ENCODE measurements at places on chromosomes 2 and 18.
A peak's percentile ranks its signal among the peaks of the same experiment; 100 is the strongest.

DNA sequence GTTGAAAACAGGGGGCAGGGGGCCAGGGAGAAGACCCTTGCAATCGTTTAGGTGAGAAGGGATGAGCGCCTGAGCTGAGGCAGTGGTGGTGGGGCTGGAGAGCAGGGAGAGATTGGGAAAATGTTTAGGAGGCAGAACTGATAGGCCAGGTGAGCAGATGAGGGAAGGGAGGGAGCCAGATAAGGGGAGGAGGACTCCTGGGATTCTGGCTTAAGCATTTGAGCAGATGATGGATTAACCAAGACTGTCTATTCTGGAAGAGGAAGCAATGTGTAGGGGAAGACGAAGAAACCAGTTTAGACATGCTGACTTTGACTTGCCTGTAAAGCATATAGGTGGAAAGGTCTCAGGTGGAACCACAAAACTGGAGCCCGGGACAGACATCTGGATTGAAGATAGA is 49.9 kb upstream of the ASPRV1 start:
- DNase-seq, result no peak

DNA sequence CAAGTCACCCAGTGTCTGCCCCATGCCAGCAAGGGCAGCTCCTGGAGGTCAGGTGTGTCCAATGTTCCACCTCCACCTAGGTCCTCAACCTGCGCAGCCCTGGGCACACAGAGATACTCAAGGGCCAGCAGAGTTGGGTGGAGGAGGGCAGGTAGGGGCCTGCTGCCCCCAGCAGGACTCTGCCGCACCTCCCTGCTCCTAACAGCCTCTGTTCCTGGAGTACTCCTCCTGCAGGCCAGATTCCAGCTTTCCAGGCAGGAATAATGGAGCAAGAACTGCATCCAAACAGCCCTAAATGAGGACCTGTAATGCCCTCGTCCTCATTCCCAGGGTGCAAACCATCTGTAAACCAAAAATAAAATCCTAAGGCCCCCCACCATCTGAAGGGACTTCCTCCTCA is 44.4 kb upstream of the ACAA2 start:
- DNase-seq, result no peak

DNA sequence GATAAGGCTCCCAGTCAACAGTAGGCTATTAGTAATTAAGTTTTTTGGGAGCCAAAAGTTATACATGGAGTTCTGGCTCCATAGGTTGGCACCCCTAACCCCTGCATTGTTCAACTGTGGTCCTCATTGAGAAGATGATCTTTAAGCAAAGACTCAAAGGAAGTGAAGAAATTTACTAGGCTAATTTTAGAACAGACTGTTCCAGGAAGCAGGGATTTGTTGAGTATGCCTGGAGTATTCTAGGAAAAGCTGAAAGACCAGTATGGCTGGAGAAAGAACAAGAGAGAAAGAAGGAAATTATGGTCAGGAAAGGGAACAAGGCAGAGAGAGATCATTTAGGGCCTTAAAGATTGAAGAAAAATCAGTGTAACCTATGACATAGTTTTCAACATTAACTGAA is 125.1 kb downstream of the PMAIP1 start:
- no peak for DNase-seq

DNA sequence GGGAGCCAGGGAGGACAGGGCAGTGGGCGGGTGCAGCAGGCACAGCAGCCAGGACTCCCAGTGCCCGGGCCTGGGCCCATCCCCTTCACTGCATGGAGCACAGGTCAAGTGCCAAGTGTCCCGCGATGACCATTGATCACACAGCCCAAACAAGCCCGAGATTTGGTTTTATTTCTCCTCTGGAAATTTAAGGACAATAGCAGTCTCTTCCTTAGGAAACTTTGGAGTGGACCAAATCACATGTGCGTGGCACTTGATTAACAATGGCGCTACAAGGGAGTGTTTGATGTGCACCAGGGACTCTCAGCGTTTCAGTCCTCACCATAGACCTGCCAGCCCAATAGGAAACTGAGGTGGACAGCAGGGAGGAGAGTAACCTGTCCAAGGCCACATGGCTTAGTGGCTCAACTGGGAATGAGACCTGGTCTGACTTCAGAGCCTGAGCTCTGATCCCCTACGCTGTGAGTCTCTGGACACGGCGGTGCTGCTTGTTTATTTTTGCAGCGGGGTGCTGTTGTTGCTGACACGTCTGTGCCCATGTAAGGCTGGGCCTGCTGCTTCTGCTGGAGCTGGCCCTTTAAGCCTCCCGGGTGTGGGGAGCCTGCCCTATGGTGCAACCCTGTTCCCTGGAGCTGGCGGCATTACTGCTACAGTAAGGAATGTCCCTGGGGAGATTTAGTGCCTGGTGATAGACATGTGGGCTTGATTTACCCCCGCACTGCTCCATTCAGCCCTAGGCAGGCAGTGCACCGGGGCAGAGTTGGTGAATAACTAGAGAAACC is 194.2 kb downstream of the INHBB start:
- no peak for DNase-seq

DNA sequence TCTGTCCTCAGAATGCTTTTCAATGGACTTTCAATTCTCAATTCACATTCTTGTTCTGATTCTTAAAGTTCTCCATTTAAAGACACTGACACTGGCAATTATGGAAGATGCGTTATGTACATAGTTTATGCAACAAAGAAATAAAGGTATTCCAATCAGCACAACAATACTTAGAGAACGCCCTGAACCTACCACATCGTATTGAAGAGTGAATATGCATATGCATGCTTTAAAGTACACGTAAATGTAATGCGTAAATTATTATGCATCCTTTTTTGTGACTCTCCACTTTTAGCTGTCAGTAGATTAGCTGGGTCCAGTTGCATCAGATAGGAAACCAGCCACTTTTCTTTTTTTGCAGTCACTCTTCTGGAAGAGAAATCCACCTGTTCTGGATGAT is 83.5 kb downstream of the RBM43 start:
- no peak for DNase-seq

- DNase-seq, result no peak
These were observed 19.0 kb downstream of the AQP12B start for GRCh38 chr2:240663546-240664190.

DNA sequence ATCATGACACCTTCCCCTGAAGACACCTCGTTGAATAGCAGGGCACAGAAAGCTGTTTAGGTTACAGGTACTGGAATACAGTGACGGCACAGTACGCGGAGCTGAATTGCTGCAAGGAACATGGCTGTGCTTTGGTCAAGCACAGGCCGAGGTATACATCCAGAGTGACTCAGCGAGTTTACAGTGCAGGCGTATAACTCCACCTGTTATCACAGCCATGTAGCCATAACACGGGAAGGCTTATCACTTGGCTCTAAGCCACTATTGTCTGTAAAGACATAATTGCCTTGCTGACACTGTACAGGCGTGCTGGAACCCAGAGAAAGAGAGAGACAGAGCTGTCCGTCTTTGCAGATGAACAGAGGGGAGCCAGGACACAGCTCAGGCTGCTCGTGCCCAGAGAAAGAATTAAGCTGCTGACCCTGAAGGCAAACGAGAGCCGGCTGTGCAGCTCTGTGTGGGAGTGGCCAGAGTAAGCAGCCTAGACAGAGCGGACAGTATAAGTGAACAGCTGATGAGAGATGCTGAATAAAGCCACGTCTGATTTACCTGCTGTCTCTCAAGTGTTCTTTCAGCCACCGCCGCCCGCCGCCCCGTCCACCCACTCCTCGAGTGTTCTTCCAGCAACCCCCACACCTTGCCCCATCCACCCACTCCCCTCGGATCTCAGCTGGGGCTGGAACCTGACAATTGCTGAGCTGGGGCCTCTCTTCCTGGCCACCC is 87.3 kb upstream of the PPP1CB start:
- no peak for DNase-seq

DNA sequence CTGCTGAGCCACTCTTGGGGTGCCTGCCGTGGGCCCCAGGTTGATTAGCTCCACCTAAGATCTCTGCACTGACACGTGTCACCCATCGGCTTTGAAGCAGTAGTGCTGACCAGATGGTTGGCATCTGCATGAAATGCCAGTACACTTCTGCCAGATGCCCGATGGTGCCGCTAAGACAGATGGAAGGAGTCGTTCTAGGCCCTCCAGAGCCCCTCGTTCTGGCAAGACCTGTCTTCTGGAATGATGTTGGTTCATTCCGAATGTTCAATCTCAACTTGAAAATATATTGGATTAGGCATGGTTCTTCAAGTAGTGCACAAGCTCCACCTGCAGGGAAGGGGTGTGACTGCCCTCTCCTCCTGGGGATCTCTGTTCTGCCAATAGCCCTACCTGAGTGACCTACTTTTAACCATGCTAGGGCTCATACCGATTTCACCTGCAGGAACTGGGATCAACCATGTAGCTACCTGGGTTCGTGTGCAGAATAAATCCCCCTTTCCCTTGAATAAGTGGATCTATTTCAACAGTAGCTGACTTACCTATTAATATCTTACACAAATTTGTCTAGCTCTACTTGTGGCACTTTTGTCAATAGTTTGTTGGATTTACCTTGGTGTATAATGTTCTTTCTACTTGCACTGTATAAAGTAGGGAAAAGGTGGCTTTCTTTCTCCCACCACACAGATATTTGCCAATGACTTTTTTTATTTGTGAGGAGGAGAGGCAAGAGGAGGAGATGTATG is 342.6 kb downstream of the CTNNA2 start:
- no peak for DNase-seq

DNA sequence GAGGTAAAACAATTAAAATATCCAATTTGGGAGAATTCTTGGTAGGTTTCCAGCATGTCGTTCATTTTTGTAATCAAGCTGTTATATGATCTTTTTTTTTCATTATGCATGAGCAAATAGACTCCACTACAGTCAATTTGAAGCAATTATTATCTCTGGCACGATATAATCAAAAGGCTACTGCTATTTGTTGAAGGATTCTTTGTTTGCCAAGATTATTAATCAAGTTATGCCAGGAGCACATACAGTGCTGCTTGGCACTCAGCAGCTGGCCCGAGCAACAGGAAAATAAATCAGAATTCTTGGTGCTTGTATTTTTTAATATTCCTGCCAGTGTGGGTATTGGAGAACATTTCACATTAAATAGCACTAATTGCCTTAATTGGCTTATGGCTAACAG is 279.5 kb downstream of the RND3 start:
- no peak for DNase-seq

GRCh38 chr2:191128911-191129304 is 21.9 kb downstream of the STAT4 start:
- DNase-seq, result no peak

GRCh38 chr2:150528861-150529801 is 41.7 kb upstream of the RND3 start:
- DNase-seq, result no peak

GRCh38 chr18:31736630-31737029 is 24.1 kb downstream of the SLC25A52 start:
- DNase-seq, result no peak

DNA sequence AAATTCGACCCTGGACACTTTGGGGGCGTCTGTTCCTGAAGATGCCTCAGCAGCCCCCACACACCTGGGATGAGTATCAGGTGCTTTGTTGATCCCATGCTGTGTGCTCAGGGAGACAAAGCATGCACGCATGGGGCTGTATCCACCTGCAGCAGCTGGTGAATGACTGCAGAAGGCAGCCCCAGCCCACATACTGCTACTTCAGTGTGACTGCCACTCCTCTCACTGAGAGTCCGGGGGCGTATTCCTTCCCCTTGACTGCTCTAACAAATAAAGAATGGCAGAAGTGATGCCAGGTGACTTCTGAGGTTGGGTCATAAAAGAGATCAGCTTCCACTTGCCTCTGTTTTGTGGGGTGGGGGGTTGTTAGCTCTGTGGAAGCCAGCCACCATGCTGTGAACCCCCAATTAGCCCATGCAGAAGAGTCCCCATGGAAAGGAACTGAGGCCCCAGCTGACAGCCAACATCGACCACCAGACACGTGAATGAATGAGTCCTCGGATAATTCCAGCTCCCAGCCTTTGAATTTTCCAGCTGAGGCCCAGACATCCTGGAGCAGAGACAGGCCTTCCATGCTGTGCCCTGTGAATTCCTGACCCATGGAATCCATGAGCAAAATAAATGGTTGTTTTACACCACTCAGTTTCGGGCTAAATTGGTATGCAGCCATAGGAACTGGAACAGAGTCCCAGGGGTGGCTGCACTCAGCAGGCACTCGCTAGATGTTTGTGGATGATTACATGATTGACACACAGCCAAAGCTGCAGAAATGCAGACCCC is 289.3 kb downstream of the CELF4 start:
- DNase-seq, result no peak

- DNase-seq, result no peak
These were observed 25.2 kb downstream of the IFIH1 start for GRCh38 chr2:162293122-162293786.

DNA sequence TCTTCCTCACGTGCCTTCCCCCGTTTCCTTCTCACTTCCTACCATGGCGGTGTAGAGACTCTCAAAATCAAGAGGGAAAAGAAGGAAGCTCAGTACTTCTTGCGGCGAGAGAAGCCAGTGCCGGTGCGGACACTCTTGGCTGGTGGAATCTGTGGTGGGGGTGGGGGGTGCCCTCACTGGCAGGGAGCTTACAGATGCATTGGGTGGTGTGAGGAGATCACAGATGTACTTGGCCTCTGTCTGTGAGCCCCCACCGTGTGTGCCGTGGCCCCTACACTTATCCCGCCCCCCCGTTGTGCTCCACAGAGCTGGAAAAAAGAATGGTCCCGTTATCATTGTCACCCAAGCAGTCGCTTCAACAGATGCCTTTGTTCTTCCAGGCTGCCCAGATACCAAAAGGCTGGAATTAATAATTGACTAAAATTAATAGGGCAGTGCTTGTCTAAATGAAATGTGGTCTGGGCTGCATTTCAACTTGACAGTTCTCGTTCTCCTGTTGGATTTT is 79.8 kb downstream of the VAPA start:
- DNase-seq, result no peak

DNA sequence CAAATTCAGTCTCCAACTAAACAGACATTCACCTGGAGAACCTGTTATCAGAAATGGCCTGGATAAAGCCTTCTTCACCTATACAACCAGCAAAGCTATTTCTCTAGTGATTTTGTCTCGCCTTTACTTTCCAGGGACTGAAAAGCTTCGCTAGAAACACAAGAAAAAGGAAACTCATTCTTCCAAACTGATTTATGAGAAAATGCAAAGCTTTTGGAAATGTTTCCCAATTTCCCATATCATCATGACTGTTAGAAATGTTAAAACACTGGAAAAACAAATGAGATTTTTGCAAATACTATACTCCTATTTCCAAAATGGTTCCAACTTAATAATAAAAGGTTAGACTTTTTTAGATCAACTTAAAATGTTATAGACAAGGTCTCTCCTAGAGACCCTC is 218.7 kb downstream of the PAX3 start:
- DNase-seq, result no peak

DNA sequence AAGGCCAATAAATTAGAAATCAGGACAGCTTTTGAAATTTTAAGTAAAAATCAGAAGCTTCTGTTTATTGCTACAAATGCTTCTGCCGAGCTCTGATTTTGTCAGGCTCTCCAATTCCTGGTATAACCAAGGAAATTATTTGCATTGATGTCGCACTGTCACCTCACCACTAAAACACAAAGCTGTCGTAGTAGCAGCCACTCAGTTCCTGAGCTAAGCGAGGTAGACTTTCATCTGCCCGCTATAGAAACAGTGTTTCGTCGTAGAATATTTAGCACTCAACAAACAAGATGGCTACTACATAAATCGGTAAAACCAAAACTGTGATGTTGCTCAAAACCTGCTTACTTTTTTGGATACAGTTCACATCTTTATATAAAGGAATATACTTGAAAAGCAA is 141.3 kb upstream of the FOSL2 start:
- peak; percentile 44 for DNase-seq
